ENCODE measurements at places on chromosomes 7 and 10.
A peak's percentile ranks its signal among the peaks of the same experiment; 100 is the strongest.

DNA sequence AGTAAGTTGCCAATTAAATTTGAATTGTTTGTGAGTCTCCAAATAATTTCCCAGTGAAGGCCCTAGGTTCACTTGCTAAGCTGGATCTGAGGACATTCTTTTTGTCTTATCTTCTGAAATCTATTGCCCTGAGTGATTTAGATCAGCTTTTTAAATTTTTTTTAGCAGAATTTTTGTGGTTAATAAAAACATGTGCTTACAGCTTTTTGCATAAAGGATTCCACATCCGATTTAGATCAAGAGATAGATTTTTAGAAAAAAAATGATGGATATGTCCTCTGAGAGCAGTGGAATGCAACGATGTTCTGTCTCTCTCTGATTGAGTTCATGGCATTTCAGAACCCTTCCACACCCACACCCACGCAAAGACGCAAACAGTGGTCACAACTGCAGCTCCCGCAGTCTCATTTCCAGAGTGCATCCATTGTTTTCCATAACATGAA, 358.8 kb downstream of the SUGCT start:
- no peak for DNase-seq

- DNase-seq: no peak
Observed at GRCh38 chr10:21020545-21020944, 123.4 kb upstream of the NEBL start.

DNA sequence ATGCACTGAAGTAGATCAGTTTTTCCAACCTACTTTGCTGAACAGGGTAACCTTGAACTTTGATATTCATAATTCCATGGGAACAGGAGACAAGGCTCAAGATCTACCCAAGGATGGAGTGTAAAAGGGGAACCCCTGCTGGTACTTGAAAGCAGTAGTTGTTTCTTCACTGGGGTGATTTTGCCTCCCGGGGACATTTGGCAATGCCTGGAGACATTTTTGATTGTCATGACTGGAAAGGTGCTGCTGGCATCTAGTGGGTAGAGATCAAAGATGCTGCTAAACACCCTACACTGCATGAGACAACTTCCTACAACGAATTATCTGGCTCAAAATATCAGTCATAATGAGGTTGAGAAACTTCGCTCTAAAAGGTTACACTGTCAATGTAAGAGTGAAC, 214.8 kb upstream of the CTBP2 start:
- no peak for DNase-seq

- DNase-seq: no peak
Observed at GRCh38 chr10:59175538-59176240, 754 bp upstream of the PHYHIPL start.

DNA sequence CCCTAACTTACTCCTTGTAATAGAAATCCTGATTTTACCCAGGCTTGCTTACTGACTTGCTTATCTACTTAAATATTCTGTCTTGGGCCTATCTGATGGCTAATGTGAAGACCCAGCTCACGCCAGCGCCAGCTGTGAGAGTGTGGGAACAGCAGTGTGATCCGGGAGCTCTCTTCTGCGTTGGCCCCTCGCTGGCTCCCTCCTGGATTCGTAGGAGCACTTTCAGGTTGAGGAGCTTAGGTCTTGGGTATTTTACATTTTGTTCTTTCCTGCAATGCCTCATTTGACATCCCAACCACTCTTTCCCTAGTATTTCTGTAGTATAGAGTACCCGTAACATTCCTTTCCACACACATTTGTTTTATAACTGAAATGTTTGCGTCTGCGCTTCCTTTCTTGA, 51.7 kb downstream of the CREM start:
- DNase-seq: no peak

GRCh38 chr10:44014644-44015250, 366.1 kb upstream of the ZNF32 start:
- DNase-seq: no peak

GRCh38 chr10:80157561-80157960, 25.0 kb downstream of the PLAC9 start:
- DNase-seq: no peak

GRCh38 chr10:101351017-101351416, 2.9 kb upstream of the BTRC start:
- DNase-seq: no peak

GRCh38 chr10:104084482-104085142, 1.1 kb downstream of the COL17A1 start:
- no peak for DNase-seq

DNA sequence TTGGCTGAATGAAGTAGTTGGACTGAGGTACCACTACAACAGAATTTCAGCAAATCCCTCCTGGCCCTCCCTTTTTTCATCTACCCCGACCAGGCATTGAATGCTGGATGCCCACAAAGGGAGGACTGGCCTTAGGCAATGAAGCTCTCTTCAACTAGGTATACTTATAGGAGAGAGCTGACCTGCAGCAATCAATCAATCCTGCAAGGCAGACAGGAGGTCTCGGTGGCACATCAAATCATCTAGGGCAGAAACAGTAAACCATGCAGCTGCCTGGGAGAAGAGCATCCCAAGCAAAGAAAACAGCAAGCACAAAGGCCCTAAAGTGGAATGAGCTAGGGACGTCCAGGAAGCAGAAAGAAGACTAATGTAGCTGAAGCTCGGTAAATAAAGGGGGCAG, 2.4 kb upstream of the ABRAXAS2 start:
- DNase-seq: no peak

DNA sequence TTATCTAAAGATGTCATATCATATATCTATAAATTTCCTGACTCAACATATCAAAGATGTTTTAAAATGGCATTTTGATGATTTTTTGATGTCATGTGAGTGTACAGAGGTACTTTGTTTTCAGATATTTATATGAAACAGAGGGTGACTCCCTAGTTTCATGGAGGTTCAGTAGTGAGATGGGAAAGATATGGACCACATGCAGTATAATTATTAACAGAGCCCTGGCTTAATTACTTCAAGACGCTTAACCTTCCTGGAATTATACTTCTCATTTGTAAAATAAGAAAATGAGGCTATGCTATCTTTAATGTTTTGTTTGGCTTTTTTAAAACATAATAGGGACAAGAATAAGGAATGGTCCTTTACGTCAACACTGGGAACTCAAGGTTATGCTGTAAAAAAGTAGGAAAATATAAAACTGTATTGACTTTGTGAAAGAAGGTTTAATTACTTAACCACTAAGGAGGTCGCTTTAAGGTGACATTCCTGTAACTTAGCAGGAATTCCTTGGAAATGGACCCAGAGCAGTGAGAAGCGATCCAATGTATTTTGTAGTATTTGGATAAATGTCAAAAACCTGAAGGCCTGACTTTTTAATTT, 821.0 kb upstream of the IGFBP3 start:
- DNase-seq: no peak

GRCh38 chr7:32937344-32938174, 19.7 kb upstream of the FKBP9 start:
- DNase-seq: peak; percentile 27

- no peak for DNase-seq
Observed at GRCh38 chr10:12156367-12157123, 27.1 kb downstream of the SEC61A2 start.

DNA sequence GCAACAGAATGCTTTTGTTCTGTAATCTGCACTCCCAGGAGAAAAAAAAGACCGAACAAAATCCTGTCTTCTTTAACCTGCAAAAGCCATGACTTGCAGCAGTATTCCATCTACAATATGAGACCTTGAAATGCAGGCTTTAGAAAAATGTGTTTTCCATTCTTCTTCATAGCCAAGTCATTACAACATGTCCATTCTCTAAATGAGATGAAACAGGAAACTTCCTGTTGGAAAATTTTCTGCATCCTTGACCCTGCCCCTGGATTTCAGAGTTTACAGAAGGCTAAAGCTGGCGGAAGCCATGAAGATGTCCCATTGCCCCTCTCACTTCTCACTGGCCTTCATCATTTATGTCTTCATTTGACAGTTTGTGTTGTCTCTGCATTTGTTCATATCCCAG, 546.4 kb downstream of the TNS3 start:
- DNase-seq: no peak

GRCh38 chr7:85749696-85750453, 563.0 kb upstream of the SEMA3D start:
- DNase-seq: no peak

- no peak for DNase-seq
Observed at GRCh38 chr7:121831801-121832200, 41.2 kb upstream of the PTPRZ1 start.

- DNase-seq: no peak
Observed at GRCh38 chr7:131556053-131556908, at the start of gene PODXL. PODXL (minus strand) TSS chr7:131556628; CDS start chr7:131556359, 269 bp downstream.

DNA sequence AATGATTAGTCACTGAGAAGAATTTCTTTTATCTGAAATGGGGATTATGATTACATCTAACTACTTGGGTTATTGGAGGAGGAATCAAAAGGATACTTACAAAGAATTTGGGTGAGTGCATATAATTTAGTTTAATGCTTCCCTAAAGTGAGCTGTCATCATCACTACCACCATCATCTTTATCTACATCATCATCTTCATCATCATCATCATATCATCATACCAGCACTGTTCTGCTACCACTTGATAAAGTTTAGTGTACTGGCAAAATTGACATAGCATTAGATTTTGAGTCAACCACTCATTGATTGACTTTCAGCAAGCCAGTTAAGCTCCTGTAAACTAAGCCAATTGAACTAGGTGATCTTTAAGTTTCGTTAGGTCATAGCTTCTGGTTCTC, 245.6 kb upstream of the DKK1 start:
- DNase-seq: no peak

DNA sequence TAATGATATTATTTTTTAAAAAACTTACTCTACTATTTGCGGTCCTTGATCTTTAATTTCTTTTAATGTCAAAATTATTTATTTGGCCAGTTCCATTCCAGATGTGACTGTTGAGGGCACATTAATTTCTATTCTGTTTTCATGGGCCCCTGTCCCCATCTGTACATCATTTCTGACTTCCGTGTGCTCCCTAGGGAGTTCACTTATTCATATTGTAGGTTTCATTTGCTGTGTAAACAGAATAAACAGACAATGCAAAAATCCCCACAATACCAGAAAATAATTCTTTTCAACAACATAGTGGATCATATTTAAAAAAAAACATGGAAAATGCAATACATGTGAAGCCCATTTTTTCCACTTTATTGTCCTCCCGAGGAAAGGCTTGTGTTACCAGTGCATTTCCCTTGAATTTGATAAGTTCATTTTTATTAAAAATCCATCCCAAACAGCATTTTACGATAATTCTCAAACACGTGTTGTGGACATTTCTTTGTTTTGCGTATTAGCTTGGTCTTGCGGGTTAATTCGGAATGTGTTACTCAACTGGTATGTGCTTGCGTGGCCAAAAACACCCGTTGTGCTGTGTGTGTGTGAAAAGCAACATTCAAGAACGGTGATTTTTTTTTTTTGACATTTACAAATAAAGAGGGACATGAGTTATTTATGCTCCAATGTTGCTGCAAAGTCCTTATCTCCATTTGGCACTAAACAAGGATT, 138.4 kb downstream of the MGMT start:
- peak; percentile 5 for DNase-seq

GRCh38 chr10:91313796-91314485, 93.5 kb downstream of the PCGF5 start:
- DNase-seq: peak; percentile 28

DNA sequence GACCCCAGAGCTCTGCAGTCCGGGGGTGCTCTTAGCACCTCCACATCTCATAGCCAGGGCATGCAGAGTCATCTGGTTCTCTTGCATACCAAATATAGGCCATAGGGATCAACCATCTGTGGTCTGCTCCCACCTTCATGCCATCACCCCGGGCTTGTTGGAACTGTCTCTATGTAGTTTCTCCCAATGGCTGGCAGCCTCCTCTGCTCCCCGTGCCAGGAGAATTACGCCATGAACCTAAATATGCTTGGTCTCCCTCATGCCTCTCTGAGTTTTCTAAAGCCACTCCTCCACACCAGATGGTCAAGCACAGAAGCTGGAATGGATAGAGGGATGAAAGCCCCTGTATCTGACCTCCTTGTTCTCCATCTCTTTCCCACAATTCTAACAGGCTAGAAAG, 302.6 kb upstream of the MYO3A start:
- no peak for DNase-seq

DNA sequence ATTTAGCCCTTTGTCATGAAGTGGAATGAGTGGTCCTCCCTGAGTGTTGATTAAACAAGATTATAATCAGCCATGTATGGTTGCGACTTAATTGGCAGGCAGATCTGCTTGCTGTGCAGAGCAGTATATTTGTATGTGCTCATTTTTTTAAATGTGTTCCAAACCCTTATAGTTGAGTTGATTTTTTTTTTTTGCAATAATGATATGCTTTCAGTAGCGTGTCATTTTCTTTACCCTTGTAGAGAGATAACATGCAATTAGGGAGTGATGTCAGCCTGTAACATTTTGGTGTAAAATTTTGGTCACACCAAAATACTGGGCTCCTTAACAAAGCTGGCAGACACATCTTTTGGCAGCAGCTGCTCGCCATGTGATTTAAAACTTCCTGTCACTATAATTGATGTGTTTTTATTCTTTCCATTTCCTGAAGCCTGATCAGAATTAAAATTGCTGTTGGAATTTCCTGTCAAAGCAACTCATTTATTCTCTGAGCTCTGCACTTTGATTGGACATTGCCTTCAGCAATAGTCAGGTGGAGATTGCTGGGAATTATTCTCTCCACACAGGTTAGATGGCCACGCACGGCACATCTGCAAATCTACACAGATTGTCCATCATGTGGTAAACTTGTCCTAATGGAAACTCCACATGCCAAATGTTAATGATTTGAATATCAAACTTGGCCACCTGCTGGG, 125.3 kb downstream of the DYNC1I1 start:
- DNase-seq: peak; percentile 75

DNA sequence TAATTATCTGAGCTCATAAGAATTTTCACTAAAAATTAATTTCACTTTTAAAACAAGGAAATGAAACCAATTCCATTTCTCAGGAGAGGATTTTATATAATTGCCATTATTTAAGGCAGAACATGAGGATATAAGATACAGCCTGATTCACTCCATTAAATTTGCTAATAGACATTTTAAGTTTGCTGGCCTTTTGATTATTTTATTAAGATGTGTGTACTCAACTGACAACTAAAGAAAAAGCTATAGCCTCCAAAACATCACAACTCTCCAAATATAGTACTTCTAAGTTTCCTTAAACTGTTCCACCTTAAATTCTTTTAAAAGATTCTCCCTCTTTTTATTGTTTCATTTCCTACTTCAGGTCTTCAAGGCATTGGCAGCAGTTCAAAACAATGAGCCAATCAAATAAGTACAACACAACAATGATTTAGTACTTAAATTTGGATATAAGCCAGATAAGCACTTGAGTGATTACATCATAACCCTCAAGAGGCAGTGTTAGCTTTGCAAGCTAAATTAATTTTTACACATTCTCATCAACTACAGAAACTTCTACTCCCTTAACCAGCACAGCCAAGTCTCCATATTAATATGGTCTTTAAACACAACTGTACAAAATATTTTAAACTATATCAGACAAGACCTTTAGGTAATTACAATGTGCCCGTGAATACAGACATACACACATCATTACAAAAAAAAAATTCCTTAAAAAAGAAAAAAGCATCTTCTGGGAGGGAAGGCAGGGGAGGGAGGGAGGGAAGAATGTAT, 121.8 kb downstream of the KMT2C start:
- peak; percentile 23 for DNase-seq
